ENCODE measurements at places on chromosomes 16 and 17.

DNA sequence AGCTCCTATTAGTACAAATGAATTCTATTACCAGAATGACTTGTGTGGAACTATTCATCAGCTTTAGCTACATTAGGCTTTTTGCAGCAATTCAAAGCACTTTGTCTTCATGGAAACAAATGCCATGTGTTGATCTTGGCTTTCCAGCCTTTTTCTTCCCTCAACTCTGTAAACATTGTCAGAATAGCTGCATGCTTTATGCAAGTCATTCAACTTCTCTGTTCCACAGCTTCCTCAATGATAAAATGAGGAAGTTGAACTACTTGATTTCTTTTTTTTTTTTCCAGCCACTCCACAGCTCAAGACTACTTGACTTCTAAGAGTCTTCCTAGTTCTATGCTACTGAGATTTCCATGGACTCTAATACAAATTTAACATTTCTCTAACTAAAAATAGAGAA is 41.1 kb downstream of the KIAA0753 start:
- no peak for DNase-seq
- peaks cover 28% of the 10 kb centered on the region for H3K36me3 ChIP-seq
- H3K27ac ChIP-seq: no peak overlapping the region
- no peaks in the 10 kb centered on the region for H3K27me3 ChIP-seq

DNA sequence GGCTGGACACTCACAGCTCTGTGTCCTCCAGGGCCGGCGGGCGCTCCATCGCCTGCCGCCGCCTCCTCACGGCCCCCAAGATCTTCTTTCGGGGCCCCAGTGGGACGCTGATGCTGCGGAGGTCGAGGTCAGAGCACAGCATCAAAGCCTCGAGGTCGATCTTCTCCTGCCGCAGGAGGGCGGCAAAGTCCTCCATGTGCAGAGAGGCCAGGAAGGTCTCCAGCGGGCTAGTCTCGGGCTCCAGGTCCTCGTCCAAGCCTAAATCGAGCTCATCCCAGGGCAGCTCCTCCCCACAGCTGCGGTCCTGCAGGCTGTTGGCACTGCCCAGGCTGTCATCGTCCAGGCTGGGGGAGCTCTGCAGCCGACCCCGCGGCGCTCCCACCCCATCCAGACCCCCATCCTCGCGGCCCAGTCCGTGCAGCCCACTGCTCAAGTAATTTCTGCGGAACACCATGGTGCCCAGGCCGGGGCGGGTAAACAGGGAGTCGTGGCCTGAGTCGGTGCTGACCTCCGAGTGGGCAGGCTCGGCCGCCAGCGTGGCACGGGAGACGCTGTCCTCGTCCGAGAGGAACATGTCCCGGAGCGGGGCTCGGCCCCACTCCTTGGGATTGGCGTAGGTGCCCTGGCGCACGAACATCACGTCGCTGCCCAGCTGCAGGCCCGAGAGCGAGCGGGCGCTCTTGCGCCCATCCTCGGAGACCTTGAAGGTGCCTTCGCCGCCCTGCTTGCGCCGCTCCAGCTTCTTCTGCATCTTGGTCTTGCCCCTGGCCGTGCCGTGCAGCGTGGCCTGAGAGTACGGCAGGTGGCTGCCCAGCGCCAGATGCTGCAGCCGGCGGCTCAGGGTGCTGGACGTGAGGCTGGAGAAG is 3.4 kb downstream of the USH1G start:
- peaks cover 15% of the 10 kb centered on the region for H3K4me1 ChIP-seq
- H3K27ac ChIP-seq: no peak overlapping the region

DNA sequence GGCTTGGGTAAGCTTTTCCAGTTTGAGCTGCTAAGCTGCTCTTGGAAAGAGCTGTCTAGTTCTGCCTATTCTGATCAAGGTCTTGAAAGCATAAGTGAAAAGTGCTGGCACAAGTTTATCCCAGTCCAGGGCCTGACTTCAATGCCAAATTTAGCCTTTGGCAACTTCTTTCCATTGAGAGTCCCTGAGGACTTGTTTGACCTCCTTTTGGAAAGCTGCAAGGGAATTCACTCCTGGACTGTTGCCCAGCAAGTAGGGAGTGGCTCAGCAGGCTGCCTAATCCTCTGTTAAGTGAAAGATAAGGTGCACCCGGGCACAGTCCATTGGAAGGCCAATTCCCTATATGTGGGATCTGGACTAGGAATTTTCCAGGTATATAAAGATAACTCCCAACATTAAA is 16.0 kb upstream of the TANC2 start:
- no peaks in the 10 kb centered on the region for H3K27me3 ChIP-seq
- H3K27ac ChIP-seq: no peak overlapping the region
- no peaks in the 10 kb centered on the region for H3K4me1 ChIP-seq
- H3K36me3 ChIP-seq: no peaks in the 10 kb centered on the region
- no peak overlapping the region for H3K4me3 ChIP-seq

DNA sequence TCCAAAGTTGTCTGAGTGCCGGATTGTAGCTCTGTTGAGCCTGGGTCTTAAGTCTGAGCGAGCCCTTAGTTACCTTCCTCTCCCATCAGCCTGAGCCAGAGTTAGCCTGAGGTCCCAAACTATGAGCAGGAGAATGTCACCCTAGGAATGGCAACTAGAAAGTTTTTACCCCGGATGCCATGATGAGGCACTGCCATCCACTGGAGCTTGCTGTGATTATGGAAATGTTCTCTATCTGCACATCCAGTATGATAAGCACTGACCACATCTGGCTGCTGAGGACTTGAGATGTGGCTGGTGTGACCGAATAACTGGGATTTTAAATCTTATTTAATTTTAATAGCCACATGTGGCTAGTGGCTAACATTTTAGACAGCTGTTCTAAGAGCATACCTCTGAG is 550.0 kb downstream of the CDH13 start:
- H3K27ac ChIP-seq: no peak overlapping the region
- DNase-seq: no peak
- H3K27me3 ChIP-seq: no peaks in the 10 kb centered on the region
- H3K4me1 ChIP-seq: no peaks in the 10 kb centered on the region

DNA sequence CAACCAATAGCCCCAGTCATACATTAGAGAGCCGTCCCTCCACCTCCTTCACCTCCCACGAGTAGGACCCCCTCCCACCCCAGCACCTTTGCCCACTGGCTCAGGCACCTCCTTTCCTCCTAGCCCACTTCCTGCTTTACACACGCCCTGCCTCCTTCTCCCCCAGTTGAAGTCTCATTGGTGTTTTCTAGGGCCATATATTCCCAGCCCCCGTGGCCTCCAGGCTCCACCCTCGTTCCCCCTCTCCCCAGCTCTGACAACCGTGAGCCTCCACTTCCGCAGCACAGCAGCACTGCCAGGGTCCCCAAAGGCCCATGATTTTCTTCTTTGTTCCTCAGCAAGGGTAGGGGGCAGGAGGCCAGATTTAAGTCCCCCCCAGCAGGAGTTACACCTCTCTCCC is 340.3 kb upstream of the TNRC6C start:
- no peaks in the 10 kb centered on the region for H3K4me1 ChIP-seq
- no peak for DNase-seq
- H3K27ac ChIP-seq: no peak overlapping the region
- no peaks in the 10 kb centered on the region for H3K36me3 ChIP-seq

GRCh38 chr17:51630101-51630671 is 369.8 kb downstream of the UTP18 start:
- H3K4me3 ChIP-seq: no peak overlapping the region
- H3K27ac ChIP-seq: no peak overlapping the region
- no peaks in the 10 kb centered on the region for H3K4me1 ChIP-seq
- no peak for DNase-seq
- no peaks in the 10 kb centered on the region for H3K36me3 ChIP-seq
- H3K27me3 ChIP-seq: no peaks in the 10 kb centered on the region

All from CD4-positive, alpha-beta memory T cell (primary cell).